T-helper 2 cell treated with Interferon-gamma antibody and Interleukin-4, amounts not matched to agents 5 μg/mL and 100 μg/mL, for 36 hours (primary cell): ENCODE measurements at places on chromosomes 16 and 17.

- H3K36me3 ChIP-seq = no peaks in the 10 kb centered on the region
- H3K4me3 ChIP-seq = no peak overlapping the region
- H3K27me3 ChIP-seq = no peaks in the 10 kb centered on the region
- no peak for DNase-seq
Observed at GRCh38 chr16:77555126-77555525, 120.3 kb upstream of the ADAMTS18 start.

GRCh38 chr16:57551057-57551456 is 8.6 kb downstream of the ADGRG5 start:
- H3K27ac ChIP-seq = no peak overlapping the region
- peaks cover 6% of the 10 kb centered on the region for H3K27me3 ChIP-seq
- H3K4me3 ChIP-seq = no peak overlapping the region
- H3K4me1 ChIP-seq = peaks cover 14% of the 10 kb centered on the region
- no peak for DNase-seq
- no peaks in the 10 kb centered on the region for H3K36me3 ChIP-seq

GRCh38 chr16:17499223-17499902 is 28.6 kb upstream of the XYLT1 start:
- H3K36me3 ChIP-seq = no peaks in the 10 kb centered on the region
- no peak overlapping the region for H3K27ac ChIP-seq
- peaks cover 19% of the 10 kb centered on the region for H3K27me3 ChIP-seq
- DNase-seq = no peak
- no peak overlapping the region for H3K4me3 ChIP-seq
- no peaks in the 10 kb centered on the region for H3K4me1 ChIP-seq

DNA sequence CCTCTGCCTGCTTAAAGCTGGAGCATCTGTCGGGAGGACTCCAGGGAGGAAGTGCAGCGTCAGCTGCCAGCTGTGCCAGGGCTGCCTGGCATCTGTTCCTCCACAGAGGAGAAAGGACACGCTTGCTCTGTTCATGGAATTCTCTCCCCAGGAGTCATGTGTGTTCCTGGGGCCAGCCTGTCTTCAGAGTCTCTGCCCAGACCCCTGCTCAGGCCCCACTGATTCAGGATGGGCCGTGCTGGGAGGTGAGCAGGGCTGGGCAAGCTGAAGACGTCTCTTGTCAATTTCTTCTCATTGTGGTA is 24.2 kb downstream of the CRISPLD2 start:
- no peaks in the 10 kb centered on the region for H3K36me3 ChIP-seq
- DNase-seq = no peak
- peaks cover 1% of the 10 kb centered on the region for H3K4me1 ChIP-seq

- H3K27me3 ChIP-seq = no peaks in the 10 kb centered on the region
- no peak for DNase-seq
- peaks cover 32% of the 10 kb centered on the region for H3K36me3 ChIP-seq
Observed at GRCh38 chr17:3626831-3627768, 8.9 kb downstream of the SHPK start.

GRCh38 chr17:73060721-73061120 is 31.8 kb downstream of the SLC39A11 start:
- no peaks in the 10 kb centered on the region for H3K36me3 ChIP-seq
- DNase-seq = no peak
- no peaks in the 10 kb centered on the region for H3K4me1 ChIP-seq
- no peaks in the 10 kb centered on the region for H3K27me3 ChIP-seq
- H3K27ac ChIP-seq = no peak overlapping the region
- no peak overlapping the region for H3K4me3 ChIP-seq

DNA sequence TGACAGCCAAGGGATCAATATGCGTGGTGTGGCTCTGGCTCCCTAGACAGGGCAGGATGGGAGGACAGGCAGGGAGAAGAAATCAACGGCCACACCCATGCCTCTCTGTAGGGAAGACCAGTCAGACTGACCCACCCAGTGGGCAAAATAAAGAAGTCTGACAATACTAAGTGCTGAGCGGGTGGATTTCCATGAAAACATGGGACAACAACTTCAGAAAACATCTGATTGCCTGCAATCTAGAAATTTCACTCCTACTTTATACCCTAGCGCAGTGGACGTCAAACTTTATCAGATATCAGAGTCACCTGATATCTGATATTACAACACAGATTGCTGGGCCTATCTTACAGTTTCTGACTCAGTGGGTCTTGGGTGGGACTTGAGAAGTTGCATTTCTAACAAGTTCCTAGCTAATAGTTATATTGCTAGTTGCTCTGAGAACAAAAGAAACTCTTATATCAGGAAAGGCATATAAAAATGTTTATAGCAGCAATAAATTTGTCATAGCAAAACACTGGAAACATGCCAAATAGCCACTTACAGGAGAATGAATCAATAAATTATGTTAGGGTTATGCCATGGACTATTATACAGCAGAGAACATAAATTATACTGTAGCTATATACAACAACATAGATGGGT is 38.4 kb downstream of the C17orf67 start:
- DNase-seq = no peak
- no peak overlapping the region for H3K27ac ChIP-seq
- peaks cover 3% of the 10 kb centered on the region for H3K4me1 ChIP-seq
- H3K4me3 ChIP-seq = no peak overlapping the region
- peaks cover 12% of the 10 kb centered on the region for H3K36me3 ChIP-seq
